NCI-H1105 treated with DMSO at 0.1 percent for 48 hours (cell line): ENCODE measurements at places on chromosomes 16 and 17.

DNA sequence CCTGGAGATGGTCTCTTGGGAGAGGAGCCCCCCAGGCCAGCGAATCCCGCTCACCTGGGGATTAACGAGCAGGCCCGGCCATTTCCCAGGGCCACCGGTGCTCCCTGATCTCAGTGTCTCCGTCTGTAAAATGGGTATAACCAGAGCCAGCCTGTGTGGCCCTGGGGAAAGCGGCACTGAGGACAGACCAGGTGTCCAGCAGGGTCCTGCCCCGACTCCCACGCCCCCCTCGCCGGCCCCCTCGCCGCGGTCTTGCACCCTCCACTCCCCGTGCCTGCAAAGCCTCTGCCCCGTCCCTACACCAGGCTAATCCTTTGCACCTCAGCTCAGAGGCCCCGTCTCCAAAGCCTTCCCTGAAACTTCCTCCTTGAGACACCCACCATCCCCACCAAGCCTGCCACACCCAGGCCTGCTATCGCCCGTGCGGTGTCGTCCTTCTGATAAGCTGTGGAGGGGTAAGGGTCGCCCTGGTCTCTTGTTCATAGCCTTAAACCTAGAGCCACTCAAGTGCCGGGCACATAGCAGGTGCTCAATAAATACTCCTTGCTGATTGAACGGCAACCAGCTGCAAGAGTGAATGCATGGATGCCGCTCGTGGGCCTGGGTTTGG, 259.1 kb downstream of the C16orf95 start:
- no peak for DNase-seq

DNA sequence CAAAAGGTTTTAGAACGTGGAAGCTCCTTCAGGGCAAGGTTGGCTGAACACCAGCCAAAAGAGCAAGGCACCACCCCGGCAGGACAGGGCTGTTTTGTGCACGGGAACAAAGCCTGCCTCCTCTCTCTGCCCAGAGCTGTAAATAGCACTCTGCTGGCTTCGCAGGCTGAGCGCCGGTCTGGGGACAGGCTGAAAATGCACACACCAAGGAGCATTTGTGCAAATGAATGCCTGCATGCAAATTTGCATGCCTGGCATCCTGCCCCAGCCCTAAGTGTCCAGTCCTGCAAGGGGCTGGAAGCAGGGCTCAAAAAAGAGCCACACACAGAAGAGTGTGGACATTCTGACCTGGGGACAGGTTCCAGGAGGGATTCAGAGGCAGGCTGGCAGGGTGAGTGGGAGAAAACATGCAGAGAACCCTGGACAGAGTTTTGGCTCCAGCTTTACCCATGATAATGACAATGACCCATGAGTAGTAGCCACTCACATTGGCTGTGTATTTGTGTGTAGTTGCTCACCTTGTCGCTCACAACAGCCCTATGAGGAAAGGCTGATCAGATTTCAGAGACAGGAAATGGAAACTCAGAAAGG, 11.7 kb downstream of the ABAT start:
- DNase-seq, result no peak

DNA sequence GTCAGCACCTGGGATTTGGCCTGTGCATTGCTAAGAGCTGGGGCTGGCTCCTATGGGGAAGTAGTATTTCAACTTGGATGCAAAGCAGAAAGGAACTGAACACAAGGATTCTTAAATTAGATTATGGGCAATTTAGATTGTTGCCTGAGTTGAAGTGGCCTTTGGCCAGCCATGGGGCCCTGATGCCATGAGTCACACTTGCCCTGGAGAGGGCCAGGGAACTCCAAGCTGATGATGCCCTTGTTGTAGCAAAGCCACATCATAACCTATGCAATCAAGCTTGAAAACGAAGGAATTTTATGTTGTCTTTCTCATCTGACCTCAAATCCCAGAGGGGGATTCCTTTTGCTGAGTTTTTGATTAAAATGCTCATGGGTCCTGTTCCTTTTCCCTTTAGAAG, 3.9 kb upstream of the SPATA32 start:
- no peak for DNase-seq

DNA sequence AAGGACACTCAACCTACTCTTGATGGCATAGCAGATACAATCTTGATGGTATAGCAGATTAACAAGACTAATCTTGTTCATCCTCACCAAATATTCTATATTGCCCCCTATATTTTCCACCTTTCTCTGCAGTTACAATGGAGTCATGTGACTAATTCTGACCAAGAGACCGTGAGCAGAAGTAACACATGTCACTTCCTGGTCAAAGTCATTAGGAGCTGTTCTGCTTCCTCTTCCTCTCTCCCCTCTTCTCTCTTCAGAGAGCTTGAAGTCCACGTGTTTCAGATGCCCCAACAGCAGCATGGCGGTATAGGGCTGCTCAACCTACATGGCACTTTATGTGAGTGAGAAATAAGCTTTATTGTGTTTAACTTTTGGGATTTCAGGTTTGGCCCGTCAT, 55.3 kb upstream of the ERCC4 start:
- no peak for DNase-seq

DNA sequence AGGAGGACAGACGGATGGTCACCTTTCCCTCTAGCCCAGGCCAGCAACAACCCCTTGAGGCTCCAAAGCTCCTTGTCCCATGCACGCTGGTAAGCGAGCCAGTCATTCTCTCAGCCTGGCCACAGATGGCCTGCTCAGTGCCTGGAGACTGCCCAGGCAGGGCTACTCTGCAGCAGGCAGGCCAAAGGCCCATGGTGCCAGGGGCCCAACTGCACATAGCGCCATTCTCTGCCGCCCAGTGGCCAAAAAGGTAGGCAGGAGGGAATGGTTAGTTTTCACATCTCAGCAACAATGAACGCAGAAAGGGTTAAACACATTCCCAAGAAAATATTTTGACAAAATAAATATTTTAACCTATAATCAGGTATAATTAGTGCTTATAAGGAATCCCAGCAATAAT, 7.7 kb upstream of the SREBF1 start:
- DNase-seq, result no peak

- DNase-seq, result no peak
Measured at GRCh38 chr17:17141860-17142552, 64.1 kb downstream of the PLD6 start.

DNA sequence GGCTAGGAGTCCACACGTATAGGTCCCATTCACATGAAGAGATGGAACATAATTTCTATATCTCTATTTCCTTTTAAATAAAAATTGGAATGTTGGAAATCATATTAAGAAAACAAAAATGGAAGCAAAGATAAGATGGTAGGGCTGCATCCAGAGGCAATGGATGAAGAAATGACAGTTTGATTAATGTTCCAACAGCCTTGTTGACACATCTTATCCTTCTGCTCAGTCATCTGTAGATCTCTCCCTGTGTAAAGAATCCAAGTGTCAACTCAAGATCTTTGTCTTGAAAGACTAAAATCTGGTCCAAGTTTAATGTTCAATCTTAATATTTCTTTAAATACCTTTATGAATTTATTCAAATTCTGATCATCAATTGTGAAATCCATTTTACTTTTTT, 7.8 kb upstream of the KCNJ2 start:
- no peak for DNase-seq

DNA sequence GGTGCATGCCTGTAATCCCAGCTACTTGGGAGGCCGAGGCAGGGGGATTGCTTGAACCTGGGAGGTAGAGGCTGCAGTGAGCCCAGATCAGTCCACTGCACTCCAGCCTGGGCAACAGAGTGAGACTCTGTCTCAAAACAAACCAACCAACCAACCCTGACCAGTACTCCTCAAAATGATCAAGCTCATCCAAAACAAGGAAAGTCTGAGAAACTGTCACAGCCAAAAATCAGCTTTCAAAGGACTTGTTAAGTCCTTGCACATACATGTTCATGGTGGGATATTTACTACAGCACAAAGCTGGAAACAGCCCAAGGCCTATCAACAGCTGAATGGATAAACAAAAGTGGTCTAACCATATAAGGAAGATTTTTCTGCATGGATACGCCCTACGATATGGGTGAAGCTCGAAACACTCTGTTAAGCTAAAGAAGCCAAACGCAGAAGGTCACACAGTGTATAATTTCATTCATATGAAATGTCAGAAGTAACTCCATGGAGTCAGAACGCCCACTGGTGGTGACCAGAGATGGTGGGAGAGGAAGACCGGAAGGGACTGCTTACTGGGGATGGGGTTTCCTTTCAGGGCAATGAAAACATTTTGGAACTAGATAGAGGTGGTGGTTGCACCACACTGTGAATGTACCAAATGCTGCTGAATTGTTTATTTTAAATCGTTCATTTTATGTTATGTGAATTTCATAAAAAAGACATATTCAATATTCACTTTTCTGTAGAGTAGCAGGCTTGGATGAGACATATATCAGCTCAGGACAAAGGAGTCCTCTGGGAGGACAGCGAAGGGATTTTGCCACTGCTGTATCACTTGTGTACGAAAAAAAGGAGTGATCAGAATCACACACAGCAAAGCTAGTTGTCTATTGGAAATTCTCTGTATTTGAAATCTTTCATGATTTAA, 17.7 kb downstream of the CCL17 start:
- peak; percentile 13 for DNase-seq

DNA sequence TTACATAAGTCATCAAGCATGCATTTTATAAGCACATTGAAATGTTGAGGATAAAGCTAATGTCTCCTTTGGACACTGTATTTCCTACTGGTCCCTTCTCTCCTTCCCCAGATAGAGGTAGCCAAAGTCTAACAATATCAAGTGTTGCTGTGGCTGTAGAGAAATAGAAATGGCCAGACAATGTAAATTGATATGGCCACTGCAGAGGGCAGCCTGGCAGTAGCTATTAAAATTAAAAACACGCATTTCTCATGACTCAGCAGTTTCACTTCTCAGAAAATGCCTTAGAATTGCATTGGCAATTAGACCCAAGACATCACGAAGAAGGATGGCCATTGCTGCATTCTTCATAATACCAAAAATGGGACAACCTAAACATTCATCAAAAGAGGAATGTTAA, 46.8 kb upstream of the MRTFB start:
- no peak for DNase-seq

- DNase-seq, result no peak
Measured at GRCh38 chr17:65018610-65019316, 37.8 kb downstream of the GNA13 start.

- DNase-seq, result no peak
Measured at GRCh38 chr17:74641224-74641957, 17.9 kb upstream of the CD300E start.

GRCh38 chr17:61158376-61158775, 241.3 kb upstream of the TBX2 start:
- no peak for DNase-seq

DNA sequence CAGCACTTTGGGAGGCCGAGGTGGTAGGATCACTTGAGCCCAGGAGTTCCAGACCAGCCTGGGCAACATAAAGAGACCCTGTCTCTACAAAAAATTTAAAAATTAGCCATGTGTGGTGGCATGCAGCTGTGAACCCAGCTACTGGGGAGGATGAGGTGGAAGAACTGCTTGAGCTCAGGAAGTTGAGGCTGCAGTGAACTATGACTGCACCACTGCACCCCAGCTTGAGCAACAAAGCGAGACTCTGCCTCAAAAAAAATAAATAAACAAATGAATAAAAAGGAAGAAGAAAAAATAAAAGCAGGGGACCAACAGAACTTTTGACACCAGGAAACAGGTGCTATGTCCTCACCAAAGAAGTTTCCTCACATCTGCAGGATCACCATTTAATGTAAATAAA, 14.2 kb downstream of the TERF2 start:
- DNase-seq, result no peak

GRCh38 chr16:87043231-87044031, 273.8 kb downstream of the C16orf95 start:
- DNase-seq, result no peak

GRCh38 chr16:30921748-30922419, 1.5 kb upstream of the FBXL19 start:
- peak; percentile 85 for DNase-seq

DNA sequence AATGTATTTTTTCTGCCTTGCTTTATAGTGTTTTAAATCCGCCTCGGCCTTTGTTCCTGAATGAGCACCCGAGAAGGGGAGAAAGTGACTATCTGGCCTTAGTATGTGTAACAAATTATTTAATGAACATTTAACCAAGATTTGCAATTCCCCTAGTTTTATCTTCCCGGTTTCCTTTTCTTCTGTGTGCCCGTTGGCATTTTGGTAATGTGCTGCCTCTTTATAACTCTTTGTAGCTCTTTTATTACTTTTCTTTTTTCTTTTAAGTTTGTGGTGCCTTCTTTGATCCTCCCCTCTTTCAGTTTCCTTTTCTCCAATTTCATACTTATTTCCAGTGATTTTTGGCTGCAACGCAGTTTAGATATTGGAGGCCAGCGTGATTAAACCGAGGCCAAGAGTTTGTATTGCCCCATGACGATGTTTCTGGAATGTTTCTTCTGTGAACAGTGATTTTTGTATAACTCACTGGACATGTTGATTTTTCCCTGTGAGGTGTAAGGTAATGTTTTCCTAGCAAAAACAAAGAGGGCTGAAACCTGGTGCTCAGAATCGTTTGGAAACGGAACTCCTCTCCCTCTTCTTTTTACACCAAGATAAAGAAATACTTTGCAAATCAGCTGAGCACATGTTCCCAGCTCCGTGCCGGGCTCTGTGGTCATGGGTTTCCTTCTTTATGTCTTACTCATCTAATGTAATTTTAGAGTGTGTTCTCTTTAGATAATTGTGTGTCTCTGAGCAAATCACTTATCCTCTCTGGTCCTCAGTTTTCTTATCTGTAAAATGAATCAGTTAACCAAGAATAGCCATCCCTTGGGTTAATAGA, 344.3 kb downstream of the WWOX start:
- DNase-seq, result no peak
